ENCODE measurements at places on chromosomes 2 and 18.

GRCh38 chr2:184921676-184922075, 323.3 kb downstream of the ZNF804A start:
- DNase-seq: no peak

DNA sequence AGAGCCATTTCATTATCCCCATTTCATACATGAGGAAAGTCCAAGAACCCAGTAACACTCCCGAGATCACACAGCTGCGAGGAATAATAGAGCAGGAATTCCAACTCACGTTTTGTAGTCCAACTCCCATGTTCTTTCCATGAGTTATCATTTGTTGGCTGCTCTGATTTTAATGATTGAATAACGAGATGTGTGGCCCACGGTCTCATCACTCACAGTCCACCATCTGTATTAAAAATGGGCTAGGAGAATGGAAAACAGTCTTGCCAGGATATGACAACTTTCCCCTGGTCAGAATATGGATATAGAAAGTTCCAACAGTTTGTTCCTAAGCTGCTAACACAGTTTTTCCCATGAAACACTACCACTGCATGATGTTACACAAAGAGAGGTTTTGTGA, 147.5 kb downstream of the METTL4 start:
- DNase-seq: no peak

DNA sequence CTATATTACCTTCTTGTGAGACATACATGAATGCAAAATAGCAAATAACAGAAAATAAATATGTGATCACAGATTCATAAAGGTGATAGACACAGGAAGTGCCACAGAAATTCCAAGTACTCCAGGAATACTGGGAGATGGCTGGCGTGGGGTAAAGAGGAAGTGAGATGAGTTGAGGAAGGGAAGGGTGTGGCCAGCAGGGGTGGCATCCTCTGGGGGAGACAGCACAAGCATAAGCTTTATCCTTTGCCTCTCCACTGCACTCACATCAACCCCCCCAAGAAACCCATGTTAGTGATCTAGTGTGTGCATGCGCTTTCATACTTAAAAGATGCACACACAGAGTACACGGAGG, 94.8 kb upstream of the B3GNT7 start:
- no peak for DNase-seq

- DNase-seq: no peak
These were observed 85.1 kb downstream of the CHN1 start for GRCh38 chr2:174919947-174920595.

GRCh38 chr18:78777992-78778391, 201.6 kb upstream of the SALL3 start:
- no peak for DNase-seq

GRCh38 chr2:8232871-8233270, 449.0 kb upstream of the ID2 start:
- DNase-seq: no peak

DNA sequence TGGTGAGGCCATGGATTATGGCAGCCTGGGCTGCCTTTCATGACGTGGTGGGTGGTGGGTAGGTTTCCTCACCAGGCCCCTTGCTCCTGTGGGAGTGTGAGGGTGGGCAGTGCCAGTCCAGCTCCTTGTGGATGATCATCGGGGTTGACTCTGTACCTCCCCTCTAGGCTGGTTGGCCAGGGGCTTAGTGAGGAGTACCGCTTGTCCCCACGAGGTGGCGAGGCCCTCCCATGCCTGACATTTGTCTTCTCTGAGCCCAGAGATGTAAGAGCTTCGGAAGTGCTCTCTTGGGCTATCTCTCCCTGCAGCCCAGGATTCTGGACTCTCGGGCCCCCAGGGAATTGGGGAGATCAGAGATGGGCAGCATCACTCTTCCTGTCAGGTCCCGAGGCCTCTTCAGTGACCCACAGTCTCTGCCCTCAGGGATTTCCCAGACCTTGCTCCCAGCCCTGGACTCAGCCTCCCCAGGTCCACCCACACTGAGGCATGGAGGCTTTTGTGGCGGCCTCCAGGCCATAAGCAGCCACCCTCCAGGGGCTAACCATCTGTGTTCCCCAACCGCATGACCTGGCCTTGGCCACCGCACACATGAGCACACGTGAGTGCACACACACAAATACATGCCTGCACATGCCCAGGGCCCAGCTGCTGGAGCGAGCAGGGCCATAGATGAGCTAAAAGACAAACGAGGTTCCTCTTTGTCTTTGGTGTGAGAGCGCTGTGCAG, 6.5 kb downstream of the SPR start:
- DNase-seq: peak; percentile 58

DNA sequence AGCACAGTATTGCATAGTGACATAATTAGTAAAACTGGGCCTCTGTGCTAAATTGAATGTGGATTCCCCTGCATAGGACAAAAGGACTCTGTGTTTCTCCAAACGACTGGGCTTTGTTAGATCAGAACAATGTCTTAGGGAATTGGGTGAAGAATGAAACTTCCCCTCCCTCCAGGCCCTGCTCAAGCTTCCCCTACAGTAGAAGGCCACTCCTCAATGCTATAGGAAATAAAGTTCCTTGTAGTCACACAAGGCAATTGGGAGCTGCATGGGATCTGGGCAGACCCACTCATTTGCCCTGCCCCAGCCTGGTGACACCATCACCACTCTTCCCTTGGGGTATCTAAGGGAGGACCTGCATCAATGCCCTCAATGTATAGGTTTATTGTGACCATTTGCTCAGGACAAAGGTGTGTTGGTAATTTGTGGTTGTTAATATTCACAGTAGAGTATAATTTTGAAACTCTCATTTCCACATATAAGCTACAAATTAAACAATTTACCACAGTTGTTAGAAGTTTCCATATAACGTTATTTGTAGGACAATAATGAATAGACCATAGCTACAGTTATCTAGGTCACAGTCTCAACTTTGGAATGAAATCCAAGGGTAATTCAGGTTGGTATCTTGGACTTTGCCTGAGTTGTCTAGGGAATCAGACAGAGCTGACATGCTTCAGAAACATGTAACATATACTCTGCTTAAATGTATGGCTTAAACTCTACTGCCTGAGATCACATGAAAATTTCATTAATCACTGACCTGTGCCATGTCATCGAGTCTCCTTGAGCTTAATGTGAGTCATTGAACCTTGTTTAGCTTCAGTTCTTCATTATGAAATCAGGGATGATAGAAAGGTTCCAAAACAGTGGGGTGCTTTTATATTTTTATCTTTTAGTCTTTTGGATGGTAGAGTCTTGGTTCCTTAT, 64.8 kb upstream of the DARS1 start:
- DNase-seq: no peak

- DNase-seq: no peak
These were observed 4.7 kb upstream of the OSBPL1A start for GRCh38 chr18:24402209-24402785.

DNA sequence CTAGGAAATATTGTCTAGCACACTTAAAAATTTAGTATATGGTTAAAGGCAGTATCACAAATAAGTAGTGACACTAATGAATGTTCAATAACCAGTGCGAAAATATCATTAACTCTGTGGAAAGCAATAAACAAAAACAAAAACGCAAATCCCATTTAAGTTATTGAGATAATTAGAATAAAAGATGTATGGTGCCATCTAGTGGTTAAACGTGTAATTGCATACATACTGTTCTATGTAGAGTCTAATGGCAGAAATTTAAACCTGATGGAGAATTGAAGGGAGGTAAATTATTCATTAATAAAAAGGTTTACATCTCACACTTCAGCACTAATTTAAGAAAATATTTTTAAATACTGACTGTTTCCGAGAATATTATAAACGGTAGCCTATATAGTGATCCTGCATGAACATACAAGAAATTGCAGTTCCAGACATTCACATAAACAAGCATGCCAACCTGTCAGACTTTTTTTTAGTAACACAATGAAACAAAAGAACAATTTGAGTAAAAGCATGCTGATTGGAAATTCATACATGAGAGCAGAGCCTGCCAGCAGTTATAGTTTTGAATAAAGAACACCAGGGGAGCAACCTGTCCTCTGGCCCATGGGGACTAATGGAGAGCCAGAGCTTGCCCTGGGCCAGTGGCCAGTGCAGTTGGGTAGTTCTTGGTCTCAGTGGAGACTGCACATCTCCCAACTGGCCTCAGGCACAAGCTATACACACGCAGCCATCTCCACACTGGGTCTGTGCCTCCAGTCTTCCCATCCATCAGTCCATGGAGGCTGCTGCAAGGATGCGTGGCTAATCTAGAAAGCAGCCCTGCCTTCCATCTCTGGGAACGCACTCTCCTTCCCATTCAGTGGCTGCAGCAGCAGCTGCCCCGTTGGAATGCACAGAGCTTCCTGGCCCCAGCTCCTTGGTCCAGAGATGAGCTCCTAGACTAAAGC, 28.0 kb downstream of the GCG start:
- DNase-seq: no peak

GRCh38 chr2:203535078-203535783, at the start of gene RAPH1:
Gene RAPH1, minus strand, starts transcription at chr2:203535301. Its CDS starts 39,948 bp downstream, at chr2:203495353.
- DNase-seq: peak; percentile 76

- DNase-seq: no peak
These were observed 125.3 kb upstream of the NRP2 start for GRCh38 chr2:205556841-205557539.

DNA sequence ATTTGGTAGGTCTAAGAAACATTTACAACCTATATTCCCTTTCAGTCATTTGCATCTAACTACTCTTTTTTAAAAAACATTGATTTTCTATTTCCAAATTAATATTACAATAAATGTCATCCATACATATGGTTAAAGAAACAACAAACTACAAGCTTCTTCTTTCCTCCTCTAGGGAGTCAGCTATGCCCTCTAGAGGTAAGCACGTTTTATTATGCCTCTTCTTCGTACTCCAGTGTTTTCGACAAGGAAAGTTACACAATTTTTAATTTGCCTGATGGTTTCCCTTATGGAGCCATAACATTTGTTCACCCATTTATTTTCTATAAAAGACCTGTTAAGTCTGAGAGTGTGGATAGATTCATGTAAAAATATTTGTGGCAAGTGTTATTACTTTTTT, 183.4 kb upstream of the CDH7 start:
- no peak for DNase-seq

GRCh38 chr18:69408522-69408921, 7.8 kb downstream of the DOK6 start:
- no peak for DNase-seq

DNA sequence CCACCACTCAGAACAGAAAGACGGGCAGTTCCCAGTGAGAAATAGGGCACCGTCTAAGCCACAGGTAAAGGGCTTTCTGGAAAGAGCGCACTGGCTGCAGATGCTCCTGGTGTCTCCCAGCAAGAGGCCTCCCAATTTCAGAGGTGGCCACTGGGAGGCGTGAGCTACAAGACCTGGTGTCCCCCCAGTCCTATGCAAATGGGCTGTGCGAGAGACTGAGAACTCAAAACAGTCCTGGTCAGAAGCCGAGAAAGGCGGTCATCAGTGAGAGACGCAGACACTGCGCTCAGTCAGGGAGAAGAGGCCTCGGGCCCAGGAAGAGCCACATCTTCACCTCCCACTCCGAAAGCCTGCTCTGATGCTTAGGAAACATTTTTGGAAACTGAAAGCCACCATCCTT, 179.5 kb downstream of the EIPR1 start:
- no peak for DNase-seq

DNA sequence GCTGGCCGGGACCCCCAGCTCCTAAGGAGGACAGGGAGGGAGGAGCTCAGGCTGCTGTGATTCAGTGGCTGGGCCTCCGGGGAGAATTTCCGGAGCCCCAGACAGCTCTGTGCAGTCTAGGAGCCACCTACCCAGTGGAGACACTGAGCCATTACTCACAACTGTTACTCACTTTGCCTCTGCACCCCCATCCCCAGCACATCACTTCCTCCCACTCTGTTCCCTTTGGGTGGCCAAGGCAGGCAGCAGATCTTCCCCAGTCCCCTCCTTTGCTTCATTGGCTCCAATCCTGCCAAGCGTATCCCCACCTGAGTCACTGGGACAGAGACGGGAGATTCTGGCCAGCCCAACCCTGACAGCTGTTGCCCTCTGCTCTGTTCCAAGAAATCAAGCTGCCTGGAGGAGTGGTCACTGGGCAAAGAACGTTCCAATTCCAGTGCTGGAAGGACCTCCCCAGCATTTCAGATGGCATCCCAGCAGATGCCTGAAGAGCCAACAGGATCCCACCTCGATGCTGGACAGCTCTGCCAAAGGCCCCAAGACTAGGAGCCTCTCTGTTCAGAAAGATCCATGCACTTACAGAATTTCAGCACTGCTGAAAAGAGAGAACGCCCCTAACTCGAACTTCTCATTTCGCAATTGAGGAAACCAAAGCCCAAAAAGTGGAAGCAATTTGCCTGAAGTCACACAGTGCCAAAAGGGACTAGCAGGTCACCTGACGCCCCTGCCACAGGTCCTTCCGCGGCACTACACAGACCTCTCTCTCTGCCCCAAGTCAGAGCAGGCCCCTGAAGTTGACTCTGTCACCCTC, 68.3 kb downstream of the TNS1 start:
- DNase-seq: no peak

- no peak for DNase-seq
These were observed 31.6 kb downstream of the ATL2 start for GRCh38 chr2:38345323-38346038.

DNA sequence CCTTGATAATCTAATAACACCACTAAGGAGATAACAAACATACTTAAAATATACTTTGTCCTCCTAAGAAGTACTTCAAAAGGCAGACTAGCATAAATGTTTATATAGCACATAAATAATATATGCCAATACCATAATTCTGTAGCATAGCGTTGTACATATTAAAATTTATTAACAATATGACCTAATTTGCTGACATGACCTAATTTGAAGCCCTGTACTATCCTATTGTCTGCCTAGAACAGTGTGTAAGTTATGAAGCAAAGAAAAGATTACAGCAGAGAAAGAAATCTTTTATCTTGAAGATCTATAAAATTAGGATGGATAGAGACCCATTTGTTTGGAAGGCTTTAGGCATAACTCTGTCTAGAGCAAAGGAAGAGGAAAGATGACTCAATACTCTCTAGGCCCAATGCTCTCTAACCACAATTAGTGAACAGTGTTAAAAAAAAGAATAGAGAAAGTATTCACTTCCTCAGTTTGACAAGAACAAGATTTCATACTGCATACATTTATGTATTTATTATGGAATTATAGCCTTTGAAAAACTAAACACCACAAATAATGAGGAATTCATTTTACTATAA, 231.3 kb downstream of the ZRANB3 start:
- no peak for DNase-seq

DNA sequence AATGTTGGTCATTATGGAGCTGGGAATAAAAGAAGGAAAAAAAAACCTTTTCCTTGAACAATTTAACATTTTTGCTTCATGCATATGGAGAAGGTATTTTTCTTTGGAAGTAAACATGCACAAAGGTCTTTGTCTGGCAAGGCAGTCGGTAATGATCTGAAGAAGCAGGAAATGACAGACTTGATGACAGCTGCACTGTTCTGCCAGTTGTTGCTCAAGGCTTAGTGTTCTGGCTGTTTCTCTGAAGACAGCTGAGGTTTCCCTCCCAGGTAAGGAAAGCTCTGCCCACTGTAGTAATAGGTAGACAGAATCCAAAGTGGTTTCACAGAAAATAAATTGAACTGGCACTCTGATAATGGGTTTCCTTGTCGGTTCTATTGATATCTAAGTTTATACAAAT, 308.4 kb upstream of the GCFC2 start:
- DNase-seq: no peak

DNA sequence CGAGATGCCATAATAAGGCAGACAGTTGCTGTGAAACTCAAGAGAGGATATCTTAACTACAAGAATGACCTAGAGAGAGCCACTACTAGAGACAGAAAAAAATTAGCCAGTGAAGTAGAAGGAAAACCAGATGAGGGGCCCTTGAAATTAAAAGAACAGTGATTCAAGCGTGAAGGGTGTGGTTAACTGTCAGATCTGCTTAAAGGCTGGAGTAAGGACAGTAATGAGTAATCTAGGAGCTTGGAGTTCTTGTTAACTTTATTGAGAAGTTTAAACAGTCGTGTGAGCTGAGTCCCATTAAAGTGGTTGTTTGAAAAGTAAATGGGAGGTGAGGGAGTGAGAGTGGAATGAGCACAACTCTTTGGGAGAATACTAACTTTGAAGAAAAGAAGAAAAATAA, 21.3 kb downstream of the PIGN start:
- DNase-seq: no peak

All from T1000 (cell line).